ENCODE measurements at places on chromosomes 12 and 14. TPM values are rescaled to one million over a fixed set of nuclear protein-coding genes. Genes with fewer than 3 reads are reported as not detected.

DNA sequence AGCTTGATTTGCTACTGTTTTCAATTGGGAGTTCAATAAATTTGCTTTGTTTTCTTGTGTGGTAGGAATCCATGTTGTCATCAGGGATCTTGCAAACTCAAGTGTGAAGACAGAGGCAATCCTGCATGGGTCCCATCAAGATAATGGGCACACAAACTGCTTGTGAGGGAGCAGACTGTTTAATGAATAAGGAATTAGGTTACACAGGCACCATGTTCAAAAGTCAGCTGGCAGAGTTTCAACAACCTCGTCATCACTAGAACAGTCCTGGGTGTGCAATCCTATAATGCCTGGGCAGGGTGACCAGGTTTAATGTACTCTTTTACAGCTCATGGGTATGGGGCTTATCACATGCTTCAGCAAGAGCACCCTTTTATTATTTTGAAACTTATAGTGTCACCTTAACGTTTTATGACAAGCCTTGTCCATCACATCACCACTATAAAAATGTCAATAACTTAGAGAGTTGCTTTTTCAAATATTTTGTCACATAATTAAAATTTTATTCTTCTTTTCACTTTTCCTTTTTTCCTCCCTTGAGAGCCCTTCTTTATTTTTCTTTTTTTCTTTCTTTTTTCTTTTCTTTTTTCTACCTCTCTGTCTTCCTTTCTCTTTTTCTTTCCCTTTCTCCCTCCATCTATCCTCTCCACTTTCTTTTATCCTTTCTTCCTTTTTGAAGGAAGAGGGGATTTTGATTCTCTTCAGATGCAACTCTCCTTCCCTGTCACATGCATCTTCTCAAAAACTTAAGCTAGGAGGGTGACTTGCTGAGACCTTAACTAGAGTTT is 252.2 kb upstream of the ATP2B1 start:
- DNase-seq = no peak

- no peak for DNase-seq
Measured at GRCh38 chr12:131027876-131028586, 74.3 kb downstream of the ADGRD1 start.

- DNase-seq = no peak
Measured at GRCh38 chr14:95511687-95512086, 4.8 kb downstream of the SYNE3 start.

- no peak for DNase-seq
Measured at GRCh38 chr14:60771117-60771516, 36.6 kb downstream of the MNAT1 start.

GRCh38 chr14:91872517-91873470 is 5.5 kb upstream of the TC2N start:
- peak; percentile 49 for DNase-seq

DNA sequence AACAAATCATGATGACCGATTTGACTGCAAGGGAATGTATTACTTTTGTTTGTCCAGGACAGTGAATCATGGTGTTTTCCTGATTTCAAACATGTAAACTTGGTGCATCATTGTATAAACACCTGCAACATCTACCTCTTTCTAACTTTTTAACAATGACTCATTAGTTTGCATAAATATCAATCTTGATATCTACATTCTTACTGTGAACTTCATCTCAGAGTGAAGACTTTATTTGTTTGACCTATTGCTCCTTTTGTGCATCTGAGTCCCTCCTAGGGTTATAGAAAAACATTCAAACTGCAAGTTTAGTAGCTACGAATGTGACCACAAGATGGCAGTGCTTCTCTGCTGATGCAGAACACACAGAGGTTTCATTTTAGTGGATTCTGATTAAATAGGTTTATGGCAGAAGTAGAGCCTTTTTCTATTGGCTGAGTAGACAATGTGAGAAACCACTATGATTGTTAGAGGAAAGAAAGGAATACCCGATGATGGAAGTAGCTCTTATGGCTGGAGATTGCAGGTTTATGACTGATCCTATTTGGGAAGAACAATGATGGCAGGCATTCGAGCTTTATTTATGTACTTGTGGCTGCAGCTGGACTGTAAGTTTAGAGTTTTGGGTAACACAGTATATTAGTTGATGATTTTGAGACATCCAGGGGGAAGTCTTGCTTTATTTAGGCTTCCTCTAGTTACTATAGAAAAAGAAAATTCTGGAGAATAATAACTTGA is 244.2 kb upstream of the OR4E1 start:
- DNase-seq = peak; percentile 38

- peak; percentile 12 for DNase-seq
Measured at GRCh38 chr14:104385531-104386101, 193.9 kb upstream of the C14orf180 start.

DNA sequence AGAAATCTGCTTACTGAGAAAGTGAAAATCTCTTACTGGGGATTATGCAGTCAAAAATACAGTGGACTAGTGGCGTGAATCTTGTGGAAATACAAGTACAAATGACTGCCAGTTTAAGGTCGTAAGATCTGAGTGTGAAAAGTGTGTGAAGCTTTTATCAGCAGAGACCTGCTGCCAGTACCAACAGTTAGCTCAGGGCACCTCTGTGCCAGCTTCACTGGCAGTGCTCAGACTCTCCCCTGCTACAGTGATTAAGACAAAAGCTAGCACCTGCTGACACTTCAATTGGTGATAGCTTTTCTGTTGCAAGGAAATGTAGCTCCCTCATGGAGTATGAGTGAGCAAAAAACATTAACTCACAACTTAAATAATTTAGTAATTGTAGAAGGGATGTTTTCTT is 185.1 kb downstream of the ANO6 start:
- no peak for DNase-seq

DNA sequence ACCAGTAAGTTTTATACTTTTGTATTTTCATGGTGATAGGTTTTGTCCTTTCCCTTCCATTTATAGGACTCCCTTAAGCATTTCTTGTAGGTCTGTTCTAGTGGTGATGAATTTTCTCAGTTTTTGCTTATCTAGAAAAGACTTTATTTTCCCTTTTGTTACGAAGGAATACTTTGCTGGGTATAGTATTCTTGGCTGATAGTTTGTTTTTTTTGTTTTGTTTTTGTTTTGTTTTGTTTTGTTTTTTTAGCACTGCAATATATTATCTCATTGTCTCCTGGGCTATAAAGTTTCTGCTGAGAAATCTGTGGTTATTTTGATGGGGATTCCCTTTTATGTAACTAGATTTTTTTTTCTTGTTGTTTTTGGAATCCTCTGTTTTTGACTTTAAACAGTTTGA is 67.7 kb downstream of the FBXO33 start:
- no peak for DNase-seq

- peak; percentile 82 for DNase-seq
Measured at GRCh38 chr12:106139422-106140171, 843 bp upstream of the NUAK1 start.

SOAT2 gene
- not detected for total RNA-seq

APOF gene
- total RNA-seq = 0.12 TPM

GPRC5D gene
- not detected for total RNA-seq

GALNT9 gene
- total RNA-seq = 1.4 TPM
